ENCODE measurements at places on chromosomes 1 and 21.

DNA sequence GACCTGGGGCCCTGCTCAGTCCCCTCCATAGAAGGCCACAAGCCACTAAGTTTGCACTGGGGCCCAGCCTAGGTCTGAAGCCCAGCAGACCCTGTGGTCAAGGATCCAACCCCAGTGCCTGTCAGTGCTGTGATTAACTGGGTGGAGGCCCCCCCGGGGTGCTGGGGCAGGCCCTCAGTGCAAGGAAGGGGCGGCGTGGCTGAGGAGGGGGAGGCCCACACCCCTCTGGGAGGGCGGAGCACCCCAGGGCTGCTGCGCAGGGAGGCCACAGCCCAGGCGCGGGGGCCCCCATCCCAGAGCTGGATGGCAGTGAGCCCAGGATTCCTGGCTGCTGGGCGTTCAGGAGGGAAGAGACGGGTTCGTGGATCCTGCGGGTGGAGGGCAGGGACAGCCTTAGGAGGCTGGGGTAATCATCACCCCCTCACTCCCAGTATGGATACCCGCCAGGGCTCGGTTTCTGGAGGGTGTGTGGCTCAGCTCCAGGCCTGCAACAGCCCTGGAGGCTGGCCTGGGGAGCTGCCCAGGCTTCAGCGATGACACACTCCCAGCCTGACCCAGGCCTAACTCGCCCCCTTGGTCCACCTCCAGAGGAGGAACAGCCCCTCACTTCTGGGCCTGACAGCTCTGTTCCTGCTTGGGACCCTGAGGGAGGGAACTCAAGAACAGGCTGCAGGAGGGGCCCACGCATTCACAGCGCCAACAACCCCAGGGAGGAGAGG, 890 bp downstream of the GJC2 start:
- DNase-seq: no peak

- DNase-seq: no peak
Measured at GRCh38 chr1:74522148-74522547, 9.7 kb upstream of the LRRC53 start.

DNA sequence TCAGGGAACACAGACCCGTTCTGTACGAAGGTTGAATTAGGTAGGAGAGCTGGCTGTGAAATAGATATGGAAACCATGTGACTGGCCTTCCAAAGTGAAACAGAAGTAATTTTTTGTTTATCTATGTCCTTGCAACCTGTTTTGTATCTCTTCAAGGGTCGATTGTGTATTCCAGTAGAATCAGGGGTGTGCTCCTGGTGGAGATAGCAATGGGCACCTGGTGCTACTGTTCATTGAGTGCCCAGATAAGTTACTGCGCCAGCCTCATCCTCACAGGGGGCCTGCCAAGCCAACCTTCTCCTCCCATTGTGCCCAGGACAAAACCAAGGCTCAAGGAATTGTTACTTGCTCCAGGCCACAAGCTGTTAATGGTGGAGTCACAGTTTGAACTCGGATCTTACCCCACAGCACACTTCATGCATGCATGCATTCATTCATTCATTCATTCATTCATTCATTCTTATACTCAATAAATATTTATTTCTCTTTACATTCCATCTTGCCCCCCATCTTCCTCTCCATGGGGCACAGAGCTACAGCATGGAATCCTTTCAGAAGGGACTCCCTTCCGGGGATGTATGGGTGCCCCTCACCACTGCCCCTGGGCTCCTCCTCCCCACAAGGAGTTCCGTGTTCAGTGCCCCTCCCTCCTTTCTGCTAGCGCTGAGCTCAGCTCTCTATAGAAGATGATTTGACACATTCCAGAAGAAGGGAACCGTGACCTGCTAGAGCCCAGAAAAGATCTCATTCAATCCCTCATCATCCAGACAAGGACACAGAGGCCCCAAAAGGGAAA, 24.0 kb downstream of the ADORA1 start:
- no peak for DNase-seq

- no peak for DNase-seq
Measured at GRCh38 chr21:42741066-42741465, 87.6 kb downstream of the PDE9A start.

- no peak for DNase-seq
Measured at GRCh38 chr1:192401825-192402224, 85.0 kb downstream of the RGS21 start.

DNA sequence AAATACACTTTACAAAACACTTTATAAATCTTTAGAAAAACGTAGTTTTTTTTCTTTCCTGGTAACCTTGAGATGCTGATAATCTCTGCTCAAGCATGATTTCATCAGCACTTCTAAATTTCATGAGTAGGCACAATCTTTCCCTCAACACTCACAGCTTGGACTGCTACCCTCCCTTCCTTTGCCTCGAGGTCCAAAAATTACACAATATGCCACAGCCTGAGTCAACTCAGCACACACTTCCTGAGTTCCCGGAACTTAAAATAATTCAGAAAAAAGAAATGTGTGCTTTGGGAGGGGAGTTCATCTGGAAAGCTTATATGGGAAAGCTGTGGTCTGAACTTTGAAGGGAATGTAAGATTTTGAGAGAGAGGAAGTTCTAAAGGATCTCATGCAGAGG, 5.9 kb downstream of the CLCA2 start:
- DNase-seq: no peak

- DNase-seq: no peak
Measured at GRCh38 chr1:241462391-241462790, 57.2 kb downstream of the FH start.

DNA sequence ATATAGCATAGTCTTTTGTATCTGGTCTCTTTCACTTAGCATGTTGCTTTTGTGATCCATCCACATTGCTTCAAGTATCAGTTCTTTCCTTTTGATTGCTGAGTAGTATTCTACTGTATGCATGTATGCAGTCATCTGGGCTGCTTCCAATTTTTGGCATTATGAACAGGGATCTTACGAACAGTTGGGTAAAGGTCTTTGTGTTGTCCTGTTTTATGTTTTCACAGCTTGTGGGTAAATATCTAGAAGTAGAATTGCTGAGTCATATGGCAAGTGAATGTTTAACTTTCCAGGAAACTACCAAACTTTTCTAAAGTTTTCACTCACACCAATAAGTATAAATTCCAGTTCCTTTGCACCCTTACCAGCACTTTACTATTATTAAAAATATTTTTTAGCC, 60.9 kb downstream of the LHX4 start:
- DNase-seq: no peak

DNA sequence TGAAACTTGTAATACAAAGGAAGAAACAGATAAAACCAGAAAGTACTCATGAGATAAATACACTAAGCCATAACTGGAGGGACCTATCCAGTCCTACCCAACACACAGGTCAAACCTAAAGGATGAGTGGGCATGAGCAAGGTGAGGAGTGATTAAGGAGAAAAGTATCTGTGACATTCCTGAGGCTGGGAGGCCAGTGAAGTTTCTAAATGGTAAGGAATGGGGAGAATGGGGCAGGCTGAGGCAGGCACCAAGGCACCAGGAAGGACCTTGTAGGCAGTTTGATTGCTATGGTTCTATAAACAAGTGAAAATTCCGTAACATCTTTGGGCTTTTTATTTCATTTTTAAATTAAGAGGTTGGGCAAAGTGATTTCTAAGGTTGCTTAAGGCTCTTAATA, 10.4 kb downstream of the DDX59 start:
- DNase-seq: no peak

- DNase-seq: no peak
Measured at GRCh38 chr21:18547347-18547746, 143.8 kb upstream of the TMPRSS15 start.

DNA sequence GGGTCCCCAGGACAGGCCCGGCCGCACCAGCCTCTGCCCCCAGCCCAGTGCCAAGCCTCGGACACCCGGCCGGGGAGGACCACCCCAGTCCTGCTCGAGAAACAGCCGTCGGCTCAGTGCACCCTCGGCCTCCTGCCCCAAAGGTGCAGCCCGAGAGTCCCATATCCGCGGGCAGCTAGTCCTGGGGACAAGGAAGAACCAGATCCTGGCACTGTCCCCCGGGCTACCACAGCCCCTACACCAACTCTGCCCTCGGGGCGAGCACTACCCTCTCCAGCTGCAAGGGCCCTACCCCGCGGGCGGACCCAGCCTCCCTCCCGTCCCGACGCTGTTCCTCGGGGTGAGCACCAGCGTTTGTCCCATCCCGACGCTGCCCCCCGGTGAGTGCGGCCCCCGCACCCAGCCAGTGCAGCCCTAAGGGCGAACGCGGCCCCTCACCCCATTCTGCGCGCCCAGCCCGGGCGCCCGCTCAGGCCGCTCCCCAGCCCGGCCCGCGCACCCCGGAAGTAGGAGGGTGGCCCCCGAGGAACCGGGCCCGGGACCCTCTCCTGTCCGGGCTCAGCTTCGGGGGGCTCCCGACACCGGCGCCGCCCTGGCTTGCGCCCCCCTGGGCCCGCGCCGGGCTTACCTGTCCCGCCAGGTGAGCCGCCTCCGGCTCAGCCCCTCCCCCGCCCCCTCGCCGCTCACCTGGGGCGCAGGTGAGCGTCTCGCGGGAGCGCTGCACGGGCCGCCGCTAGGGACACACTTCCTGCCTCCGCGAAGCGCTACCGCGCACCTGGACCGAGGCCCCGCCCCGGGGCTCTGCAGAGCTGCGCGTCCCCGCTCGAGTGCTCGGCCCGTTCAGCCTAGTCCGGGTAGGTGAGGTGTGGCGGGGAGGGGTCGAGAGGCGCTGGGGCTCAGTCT, at the start of gene KDF1:
KDF1 (minus strand) TSS at position 747 of the 903 bp plus-strand sequence. CDS start 8,088 bp downstream, outside the sequence.
- DNase-seq: no peak

DNA sequence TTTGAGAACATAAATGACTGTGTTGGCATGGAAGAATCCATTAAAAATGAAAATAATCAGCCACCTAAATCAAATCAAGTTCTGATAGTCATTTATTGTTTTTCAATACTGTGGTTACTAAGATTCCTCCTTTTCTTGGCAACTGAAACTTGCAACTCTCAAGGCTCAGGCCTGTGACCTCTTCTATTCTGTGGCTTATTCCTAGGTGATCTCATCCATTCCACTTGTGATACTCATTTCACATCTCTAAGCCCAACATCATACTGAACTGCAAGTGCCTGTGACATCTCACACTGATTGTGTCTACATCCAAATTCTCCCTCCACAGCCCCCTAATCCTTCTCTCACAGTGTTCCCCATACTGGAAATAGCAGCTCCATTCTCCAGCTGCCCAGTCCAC, 4.8 kb upstream of the ST6GALNAC5 start:
- peak; percentile 18 for DNase-seq

- DNase-seq: peak; percentile 89
Measured at GRCh38 chr1:211627259-211627658, 48.2 kb downstream of the NEK2 start.

- DNase-seq: no peak
Measured at GRCh38 chr1:55816456-55817426, 601.6 kb upstream of the USP24 start.

GRCh38 chr1:56469640-56470371, 109.6 kb downstream of the PLPP3 start:
- DNase-seq: no peak

DNA sequence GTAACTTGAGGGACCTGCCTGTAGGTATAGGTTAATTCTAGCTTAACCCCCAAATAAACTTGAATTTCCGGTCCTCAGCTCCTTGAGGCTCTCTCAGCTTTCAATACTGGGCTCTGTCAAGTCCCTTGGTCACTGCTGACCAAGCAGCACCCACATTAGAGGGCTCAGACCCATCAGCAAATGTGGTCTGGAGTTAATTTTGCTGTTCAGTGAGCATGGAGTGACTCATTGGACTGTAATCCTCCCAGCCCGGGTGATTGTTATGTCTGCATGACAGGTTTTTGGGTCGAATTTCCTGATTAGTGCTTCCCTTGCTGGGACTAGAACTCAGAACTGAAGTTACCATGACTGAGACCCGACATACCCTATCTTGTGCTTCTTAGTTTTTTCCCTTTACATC, 130.6 kb downstream of the URB2 start:
- no peak for DNase-seq

- no peak for DNase-seq
Measured at GRCh38 chr1:55773211-55773940, 558.2 kb upstream of the USP24 start.

DNA sequence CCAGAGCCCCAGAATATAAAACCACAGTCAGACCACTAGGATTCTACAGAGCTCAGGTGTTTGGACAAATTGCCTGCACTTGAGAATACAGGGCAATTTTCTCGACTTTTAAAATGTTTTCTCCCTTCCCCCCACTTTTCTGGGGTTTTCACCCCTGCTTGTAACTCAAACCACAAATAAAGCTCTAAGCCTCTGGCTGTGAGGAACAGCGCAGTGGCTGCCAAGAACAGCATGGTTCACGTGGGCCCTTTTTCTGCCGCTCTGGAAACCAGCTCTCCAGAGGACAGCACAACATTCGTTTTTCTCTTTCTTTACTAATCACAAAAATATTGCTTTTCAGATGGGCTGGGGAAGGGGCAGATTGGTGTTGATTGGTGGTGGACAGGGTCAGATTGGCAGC, 102.2 kb upstream of the JUN start:
- DNase-seq: no peak

GRCh38 chr1:198165927-198166647, 9.3 kb downstream of the NEK7 start:
- DNase-seq: no peak

GRCh38 chr1:210796421-210796820, 337.5 kb downstream of the KCNH1 start:
- peak; percentile 64 for DNase-seq

DNA sequence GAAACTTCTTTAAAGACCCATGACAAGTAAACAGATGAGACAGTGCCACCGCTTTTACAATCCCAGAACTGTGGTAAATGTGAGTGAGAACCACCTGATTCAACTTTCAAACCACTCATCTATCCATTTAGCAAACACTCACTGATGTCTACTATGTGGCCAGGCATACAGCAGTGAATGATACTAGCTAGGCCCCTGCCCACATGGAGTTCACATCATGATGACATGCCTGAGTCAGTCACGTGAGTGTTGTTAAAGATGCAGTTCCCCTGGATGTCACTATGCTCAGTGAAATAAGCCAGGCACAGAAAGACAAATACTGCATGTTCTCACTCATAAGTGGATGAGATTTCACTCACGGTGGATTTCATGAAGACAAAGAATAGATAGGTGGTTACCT, 28.4 kb downstream of the STX6 start:
- DNase-seq: no peak

- DNase-seq: no peak
Measured at GRCh38 chr1:50699795-50700194, 260.3 kb downstream of the FAF1 start.

DNA sequence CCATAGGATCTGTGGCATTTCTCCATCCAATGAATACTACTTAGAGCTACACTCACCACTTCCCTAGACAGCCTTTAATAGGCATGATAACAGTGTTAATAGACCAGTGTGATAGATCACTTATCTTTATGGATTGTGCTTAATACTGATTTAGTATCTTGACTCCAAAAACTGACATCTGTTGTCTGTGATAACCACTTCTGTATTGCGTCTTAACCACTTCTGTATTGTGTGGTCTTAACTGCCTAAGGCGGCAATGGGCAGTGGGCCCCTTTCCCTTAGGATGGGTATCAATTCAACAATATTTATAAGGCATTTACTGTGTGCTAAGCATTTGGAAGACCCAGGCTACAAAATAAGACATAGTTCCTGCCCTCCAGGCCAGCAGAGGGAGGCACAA, 32.0 kb upstream of the RCAN3 start:
- DNase-seq: no peak

GRCh38 chr1:59743324-59744091, 71.2 kb upstream of the HOOK1 start:
- DNase-seq: no peak

All from NCI-H82 (cell line).